NCI-H1417 (cell line): ENCODE measurements at places on chromosomes 1 and 21.

DNA sequence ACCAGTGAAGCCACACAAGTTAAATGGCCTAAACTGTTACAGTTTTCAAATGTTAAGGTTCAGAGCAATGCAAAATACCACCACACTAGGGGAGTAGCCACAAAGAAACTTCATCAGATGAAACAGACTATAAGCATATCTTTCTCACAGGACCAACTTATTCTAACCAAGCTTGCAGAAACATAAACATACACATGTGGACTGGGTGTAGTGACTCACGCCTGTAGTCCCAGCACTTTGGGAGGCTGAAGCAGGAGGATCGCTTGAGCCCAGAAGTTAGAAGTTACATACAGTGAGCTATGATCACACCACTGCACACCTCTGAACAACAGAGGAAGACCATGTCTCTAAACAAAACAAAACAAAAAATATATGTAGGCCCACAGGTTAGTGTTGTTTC, 17.3 kb downstream of the WDR47 start:
- DNase-seq, result no peak

DNA sequence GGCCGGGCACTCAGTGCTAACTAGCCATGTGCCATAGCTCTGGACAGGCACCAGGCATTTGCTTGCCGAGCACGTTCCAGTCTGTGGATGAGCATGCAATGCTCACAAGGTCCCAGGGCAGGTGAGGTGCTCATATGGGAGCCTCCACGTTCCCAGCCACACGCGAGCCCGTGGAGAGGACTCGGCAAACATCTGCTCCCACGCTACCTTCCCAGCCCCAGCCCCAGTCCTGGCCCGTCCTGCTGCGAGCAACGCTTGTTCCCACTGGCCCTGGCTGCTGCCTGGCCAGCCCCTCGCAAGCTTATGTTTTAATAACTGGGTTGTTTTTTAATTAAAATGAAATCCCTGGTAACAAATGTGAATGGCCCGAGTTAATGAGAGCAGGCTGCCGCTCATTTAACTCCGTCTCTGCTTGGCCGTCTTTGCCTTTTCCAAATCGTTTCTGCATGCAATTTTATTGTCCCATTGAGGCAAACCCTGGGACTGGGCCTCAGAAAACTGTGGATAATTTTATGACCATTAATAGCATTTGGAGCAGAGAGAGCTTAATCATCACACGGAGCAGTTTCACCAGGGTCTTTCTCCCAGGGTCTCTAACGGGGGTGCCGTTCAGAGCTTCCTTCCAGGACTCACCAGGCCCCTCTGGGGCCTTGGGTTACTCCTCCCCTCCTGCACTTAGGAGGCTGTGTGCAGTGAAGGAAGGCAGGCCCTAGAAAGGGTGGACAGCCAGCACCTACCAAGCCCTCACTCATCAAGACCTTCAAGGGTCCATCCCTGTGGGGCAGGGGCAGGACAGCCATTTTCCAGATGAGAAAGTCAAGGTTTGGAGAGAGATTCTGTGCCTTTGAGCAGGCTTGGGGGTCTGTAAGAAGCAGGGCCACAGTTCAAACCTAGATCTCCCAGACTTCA, 136.8 kb downstream of the GLIS1 start:
- no peak for DNase-seq

DNA sequence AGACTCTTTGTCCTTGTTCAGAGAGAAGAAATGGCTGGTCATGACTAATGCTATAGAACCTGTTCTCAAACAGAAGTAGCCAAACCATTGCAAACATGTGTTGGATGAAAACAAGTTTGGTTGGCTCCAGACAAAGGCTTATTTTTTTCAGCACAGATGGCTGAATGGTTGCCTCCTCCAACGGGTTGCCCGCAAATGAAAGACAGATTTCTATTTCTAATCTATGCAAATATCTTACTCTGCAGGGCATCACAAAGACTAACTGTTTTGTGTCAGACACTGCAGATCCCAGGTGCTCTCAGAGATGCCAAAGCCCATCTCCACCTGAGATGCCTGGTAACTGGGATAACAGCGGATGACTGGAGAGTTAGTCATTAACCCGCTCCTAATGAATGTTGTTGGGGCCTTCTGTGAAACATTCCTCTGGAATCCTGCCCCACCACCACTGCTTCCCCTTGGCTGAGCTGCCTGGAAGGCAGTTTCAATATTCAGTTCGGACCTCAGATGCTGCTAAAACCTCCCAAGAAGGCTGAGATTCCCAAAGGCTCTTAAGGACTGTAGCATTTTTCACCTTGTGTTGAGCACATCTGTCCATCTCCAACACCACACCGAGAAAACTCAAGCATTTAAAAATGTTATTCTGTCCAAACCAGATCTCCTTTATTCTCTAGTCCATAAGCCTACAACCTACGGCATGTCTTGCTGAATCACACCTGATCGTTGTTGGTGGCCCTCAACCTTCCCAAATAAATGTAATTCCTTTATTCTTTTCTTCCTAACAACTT, 104.4 kb downstream of the PTPN14 start:
- no peak for DNase-seq

GRCh38 chr1:207103892-207104373, at the start of gene C4BPA:
Gene C4BPA (plus strand): TSS chr1:207104233. CDS start chr1:207113026, 8,793 bp downstream.
- DNase-seq, result no peak

GRCh38 chr1:3474016-3474415, 19.6 kb downstream of the ARHGEF16 start:
- no peak for DNase-seq

GRCh38 chr1:182120411-182121258, 59.1 kb upstream of the ZNF648 start:
- DNase-seq, result no peak

DNA sequence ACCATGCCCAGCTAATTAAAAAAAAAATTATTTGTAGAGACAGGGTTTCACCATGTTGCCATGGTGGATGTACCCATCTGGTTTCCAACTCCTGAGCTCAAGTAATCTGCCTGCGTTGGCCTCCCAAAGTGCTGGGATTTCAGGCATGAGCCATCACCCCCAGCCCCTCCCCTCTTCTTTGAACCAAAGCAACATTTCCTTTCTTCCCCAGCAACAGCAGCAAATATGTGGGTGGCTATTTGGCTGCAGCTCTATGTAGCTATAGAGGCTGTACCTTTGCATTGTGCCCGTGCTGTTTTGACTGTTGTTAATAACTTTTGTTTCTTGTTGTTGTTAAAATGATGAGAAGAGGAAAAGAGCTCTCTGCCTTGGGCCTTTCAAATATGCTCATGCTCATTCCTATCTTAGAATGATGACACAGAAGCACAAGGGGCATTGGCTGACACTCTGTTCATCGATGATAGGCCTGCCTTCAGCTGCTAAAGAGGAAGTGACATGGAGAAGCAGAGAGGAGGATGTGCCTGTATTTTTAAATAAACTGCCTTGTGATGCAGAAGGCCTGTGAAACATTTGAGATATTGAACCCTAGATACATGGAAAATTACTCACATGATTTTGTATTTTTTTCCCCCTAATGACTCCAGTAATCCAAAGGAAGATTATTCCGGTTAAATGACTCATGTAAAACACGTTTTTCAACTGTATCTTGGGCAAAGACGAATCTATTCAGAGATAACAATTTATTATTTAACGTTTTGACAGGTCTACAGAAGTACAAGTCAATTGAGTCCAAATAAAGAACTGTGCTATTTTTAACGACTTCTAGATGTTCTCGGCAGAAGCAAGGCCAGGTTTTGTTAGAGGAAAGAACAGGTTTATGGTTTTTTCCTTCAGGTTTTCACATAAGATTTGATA, 20.5 kb upstream of the XPR1 start:
- no peak for DNase-seq

- no peak for DNase-seq
Measured at GRCh38 chr1:205293350-205294074, 28.0 kb downstream of the NUAK2 start.

DNA sequence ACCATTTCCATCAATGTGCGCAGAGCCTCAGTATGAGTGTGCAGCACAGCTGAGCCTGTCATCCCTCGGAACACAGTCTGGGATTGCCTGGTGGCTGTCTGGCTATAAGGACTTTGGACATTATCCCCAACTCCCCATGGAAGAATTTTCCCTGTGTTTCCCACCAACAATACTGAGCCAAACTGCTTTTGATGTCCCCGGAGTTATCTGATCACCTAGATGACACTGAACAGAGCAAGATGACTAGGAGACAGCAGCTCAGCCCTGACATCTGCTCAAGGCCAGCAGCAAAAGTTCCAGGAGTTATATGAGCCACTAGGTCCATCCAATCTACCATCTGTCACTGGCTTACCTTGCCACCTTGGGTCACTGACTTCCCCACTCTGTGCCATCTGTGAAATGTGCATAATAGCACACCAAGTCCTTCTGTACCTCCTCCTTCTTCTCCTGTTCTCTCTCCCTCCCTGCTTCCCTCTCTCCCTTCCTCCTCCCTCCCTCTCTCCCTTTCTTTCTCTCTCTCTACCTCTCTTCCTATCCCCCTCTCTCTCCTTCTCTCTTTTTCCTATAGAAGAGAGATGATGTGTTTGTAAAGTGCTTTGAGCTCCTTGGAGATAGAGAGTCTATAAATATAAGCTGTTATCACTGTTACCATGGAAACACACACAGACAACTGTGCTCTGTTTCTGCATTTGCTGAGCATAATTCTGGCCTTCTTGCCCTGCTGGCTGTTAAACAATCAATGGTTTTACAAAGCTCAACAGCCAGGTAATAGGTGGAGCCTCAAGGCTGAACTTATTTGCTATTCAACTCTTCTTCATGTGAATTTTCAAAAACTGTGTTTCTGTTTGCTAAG, 19.7 kb upstream of the ATP1B1 start:
- DNase-seq, result peak; percentile 29

- peak; percentile 62 for DNase-seq
Measured at GRCh38 chr1:119275145-119276134, 93.1 kb upstream of the HAO2 start.

- DNase-seq, result peak; percentile 92
Measured at GRCh38 chr1:50976890-50977574, 7.0 kb downstream of the CDKN2C start.
